ENCODE measurements at places on chromosomes 7 and 10. TPM values are rescaled to one million over a fixed set of nuclear protein-coding genes. Genes with fewer than 3 reads are reported as not detected.

Gene MGAM2
- total RNA-seq: not detected

Gene ACSM6
- not detected for total RNA-seq

Gene NUDT5
- 91.7 TPM for total RNA-seq

Gene PDIA4
- 108 TPM for total RNA-seq

Gene SFTPD
- total RNA-seq: not detected

Gene BTBD16
- not detected for total RNA-seq

Gene ZNF736
- 24.5 TPM for total RNA-seq

Gene SRPK2
- total RNA-seq: 42.9 TPM
